Stimulated activated CD8-positive, alpha-beta memory T cell treated with anti-CD3 and anti-CD28 coated beads, Interleukin-4, amount 100 ng/mL, for 1 hour (primary cell): ENCODE measurements at places on chromosomes 1 and 21.

DNA sequence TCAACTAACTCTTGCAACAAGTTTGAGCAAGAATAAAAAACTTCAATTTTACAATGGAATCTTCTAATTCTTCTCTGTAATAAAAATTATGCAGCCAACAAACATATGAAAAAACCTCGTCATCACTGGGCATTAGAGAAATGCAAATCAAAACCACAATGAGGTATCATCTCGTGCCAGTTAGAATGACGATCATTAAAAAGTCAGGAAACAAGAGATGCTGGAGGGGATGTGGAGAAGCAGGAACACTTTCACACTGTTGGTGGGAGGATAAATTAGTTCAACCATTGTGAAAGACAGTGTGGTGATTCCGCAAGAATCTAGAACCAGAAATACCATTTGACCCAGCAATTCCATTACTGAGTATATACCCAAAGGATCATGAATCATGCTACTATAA, 327.5 kb upstream of the LYPLAL1 start:
- DNase-seq, result no peak

DNA sequence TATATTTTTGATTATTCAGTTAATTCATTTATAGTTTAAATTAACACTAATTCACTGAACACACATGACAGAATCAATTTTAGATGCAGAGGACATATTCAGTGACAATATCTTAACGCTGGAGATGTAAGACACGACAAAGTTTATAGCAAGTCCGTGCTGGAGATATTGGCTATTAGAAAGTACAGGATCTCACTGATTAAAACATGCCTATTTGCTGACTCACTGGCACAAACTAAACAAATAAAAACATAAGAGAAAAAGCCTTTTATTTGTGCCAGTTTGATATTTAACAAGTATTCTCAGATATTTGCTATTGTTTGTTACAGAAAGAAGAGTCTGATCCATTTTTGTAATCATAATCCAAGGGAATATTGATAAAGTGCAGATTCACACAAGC, 1122.9 kb upstream of the B3GALT2 start:
- no peak for DNase-seq

DNA sequence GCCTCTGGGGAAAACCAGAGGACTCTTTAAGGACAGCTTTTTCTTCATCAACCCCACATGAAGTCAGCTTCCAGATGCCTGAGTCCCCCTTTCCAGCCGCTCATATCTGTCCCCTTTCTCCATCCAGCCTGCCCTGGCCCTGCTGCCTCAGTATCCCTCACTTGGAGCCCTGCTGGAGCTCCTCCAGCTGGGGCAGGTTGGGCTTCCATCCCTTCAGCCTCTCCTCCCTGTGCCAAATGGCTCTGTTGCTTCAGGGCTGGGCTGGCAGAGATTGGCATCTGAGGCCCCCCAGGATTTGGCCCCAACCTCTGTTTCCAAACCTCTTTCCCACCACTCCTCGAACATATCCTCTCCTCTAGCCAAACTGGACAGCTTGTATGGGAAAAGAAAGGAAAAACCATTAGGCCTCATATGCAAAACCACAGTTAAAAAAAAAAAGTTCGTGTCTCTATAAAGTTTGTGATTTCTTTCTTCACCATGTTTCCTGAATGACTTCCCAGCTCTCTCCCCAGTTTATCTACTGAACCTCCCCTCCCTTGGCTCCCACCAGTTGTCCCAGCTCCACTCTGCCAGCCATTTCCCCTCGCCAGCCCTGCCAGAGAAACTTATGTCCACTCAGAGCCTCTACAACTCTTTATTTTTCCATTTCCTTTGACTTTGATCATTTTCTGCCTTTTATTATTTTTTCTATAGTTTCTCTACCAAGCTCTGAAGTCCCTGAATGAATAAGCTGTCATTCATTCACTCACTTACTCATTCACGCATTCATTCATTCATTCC, 217.9 kb downstream of the FOXD2 start:
- DNase-seq, result no peak

- DNase-seq, result no peak
Observed at GRCh38 chr1:234134878-234135277, 230.4 kb downstream of the SLC35F3 start.

DNA sequence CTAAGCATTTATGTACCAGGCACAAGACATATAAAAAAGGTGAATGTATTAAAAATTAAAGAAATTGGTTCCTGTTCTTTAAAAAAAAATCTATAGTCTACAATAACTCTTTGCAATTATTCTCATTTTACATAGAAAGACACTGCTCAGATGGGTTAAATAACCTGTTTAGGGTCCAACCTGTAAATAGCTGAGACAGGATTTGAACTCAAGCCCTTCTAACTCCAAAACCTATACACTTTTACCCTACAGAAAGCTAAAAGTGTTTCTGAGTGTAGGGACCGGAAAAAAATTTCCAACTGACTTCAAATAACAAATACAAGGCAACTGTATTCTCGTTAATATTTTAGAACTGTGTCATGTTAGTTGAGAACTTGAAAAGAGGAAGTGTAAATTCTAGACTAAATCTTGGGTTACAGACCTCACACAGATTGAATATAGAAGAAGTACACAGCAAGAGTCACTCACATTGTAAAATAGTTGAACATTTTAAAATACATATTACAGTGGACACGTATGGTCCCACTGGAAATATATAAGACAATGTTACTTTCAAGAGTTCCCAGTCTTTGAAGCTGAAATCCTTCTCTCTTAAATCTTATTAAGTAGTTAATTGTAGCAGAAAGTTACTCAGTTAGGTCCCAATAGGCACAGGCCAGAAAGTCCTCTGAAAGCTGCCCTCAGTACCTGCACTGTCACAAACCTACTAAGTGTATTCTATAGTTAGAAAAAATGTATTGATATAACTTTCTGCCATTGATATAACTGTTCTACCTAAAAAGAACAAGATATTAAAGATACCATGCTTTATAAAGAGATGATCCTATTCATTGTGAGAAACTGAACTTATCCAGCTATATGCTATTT, 7.3 kb downstream of the EDEM3 start:
- no peak for DNase-seq
